ENCODE measurements at places on chromosomes 7 and 10.

GRCh38 chr7:137354961-137355360, 11.4 kb upstream of the PTN start:
- no peak for DNase-seq

- DNase-seq = no peak
These were observed 562.1 kb downstream of the DNAJB6 start for GRCh38 chr7:157898802-157899505.

DNA sequence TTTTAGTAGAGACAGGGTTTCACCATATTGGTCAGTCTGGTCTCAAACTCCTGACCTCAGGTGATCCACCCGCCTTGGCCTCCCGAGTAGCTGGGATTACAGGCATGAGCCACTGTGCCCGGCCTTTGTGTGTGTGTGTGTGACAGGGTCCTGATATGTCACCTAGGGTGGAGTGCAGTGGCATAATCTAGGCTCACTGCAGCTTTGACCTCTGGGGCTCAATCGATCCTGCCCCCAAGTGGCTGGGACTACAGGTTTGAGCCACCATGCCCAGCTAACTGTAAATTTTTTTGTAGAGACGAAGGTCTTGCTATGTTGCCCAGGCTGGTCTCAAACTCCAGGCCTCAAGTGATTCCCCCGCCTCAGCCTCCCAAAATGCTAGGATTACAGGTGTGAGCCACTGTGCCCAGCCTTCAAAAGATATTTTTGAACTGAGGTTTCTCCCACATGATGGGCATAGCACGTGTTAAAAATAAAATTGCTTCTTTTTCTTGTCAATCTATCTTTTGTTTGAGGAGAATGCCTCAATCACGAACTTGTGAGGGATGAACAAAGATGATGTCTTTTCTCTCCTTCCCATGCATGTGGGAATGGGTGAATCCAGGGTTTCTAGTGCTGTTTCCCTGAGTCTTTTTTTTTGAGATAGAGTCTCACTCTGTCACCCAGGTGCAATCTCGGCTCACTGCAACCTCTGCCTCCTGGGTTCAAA, 30.8 kb upstream of the PSAP start:
- DNase-seq = no peak

GRCh38 chr10:100174699-100175677, 10.8 kb downstream of the ERLIN1 start:
- DNase-seq = no peak

GRCh38 chr10:8311526-8312070, 257.1 kb downstream of the GATA3 start:
- DNase-seq = no peak

DNA sequence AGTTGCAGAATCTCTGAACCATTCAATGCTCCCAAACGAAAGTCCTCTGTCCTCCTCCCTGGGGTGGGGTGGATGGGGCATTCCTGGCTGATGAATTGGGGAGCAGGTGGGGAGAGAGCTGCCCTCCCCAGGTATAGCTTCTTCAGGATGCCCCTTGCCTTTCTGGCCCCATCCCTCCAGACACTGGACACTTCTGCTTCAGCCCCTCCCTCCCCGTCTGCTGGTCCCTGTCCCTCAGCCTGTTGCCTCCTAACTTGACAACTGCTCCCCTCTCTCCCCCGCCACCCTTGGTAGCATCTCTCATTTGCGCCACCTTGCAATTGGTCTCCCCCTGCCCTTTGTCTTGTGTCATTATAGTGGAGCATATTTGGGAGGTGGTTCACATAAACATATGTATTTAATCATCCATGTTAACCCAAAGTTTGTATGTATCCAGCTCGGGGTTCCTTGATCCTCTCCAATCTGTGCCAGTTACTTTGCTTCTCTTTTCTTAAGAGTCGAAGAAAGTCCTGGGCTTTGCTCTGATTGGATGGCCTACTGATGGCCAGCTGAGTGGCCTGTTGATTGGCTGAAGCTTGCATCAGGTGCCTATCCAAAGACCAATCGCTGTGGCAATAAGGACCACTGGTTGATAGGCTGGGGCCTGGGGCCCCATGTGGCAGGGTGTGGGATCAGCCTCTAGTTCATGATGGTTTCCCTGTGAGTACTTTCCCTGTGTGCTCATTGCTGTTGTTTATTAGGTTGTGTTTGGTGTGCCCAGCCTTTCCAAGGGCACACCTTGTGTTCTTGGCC, 4.0 kb upstream of the GCK start:
- DNase-seq = no peak
